ENCODE measurements at places on chromosomes 4 and X. TPM values are rescaled to one million over a fixed set of nuclear protein-coding genes. Genes with fewer than 3 reads are reported as not detected.

NDP gene
- total RNA-seq, result not detected

TREX2 gene
- total RNA-seq, result 0.70 TPM

SOWAHB gene
- total RNA-seq, result 1.1 TPM

UGT2B11 gene
- not detected for total RNA-seq

SPANXN4 gene
- not detected for total RNA-seq

JAKMIP1 gene
- total RNA-seq, result 10.4 TPM

DIPK2B gene
- not detected for total RNA-seq

NIPAL1 gene
- total RNA-seq, result 3.4 TPM

UBE2D3 gene
- 309 TPM for total RNA-seq

CCKAR gene
- total RNA-seq, result not detected

GRCh38 chr4:119302073-119302832, 19.7 kb downstream of the FABP2 start:
- no peak for DNase-seq
- no peak overlapping the region for H3K27ac ChIP-seq
- H3K4me1 ChIP-seq, result no peaks in the 10 kb centered on the region
- H3K4me3 ChIP-seq, result no peak overlapping the region
- no peaks in the 10 kb centered on the region for H3K27me3 ChIP-seq
- H3K36me3 ChIP-seq, result peaks cover 6% of the 10 kb centered on the region

DNA sequence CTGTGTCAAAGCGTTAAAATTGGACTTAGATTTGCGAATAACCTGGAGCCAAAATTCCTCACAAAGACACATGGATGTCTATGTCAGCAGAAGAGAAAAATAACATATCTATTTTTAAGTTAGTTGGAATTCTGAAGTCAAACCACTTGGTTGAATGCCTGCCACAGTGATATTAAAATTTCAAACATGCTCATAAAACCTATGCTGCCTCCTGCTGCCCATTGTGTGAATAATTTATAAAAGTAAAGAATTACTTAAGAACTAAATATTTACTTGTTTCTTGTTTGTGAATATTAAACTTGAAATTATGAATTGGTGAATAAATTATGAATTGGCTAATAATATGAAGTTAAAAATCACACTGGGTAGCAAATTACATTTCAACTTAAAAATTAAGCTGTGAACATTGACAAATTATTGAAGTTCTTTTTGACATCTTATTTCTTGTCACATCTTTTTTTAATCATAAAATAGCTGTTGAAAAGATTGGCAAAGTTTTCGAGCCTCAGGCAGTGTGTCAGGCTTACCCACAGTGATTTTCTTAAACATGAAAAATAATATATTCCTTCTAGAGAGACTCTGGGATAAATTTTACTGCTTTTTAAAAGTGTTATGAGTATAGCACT, 35.4 kb downstream of the FABP2 start:
- H3K36me3 ChIP-seq, result peaks cover 80% of the 10 kb centered on the region
- no peak overlapping the region for H3K4me3 ChIP-seq
- H3K27ac ChIP-seq, result no peak overlapping the region
- H3K4me1 ChIP-seq, result no peaks in the 10 kb centered on the region
- no peak for DNase-seq
- H3K27me3 ChIP-seq, result no peaks in the 10 kb centered on the region

DNA sequence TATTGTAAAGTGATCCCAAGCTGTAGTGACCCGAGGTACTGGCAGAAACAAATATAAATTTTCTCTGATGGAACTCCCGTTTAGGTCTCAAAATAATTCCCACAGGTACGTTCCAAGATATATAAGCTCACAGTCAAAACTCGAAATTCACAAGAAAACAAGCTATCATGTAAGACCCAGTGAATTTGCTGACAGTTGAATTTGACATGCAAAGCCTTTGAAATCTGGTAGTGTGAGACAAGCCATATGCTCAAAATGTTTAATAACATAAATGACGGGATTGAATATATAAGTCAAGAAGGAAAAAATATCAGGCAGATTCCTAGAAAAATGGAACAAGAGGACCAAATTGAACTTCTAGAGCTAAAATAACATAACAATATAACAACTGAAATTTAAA, 252.8 kb downstream of the TMA16 start:
- no peaks in the 10 kb centered on the region for H3K27me3 ChIP-seq
- no peak overlapping the region for H3K4me3 ChIP-seq
- H3K27ac ChIP-seq, result no peak overlapping the region
- no peaks in the 10 kb centered on the region for H3K36me3 ChIP-seq
- no peaks in the 10 kb centered on the region for H3K4me1 ChIP-seq

DNA sequence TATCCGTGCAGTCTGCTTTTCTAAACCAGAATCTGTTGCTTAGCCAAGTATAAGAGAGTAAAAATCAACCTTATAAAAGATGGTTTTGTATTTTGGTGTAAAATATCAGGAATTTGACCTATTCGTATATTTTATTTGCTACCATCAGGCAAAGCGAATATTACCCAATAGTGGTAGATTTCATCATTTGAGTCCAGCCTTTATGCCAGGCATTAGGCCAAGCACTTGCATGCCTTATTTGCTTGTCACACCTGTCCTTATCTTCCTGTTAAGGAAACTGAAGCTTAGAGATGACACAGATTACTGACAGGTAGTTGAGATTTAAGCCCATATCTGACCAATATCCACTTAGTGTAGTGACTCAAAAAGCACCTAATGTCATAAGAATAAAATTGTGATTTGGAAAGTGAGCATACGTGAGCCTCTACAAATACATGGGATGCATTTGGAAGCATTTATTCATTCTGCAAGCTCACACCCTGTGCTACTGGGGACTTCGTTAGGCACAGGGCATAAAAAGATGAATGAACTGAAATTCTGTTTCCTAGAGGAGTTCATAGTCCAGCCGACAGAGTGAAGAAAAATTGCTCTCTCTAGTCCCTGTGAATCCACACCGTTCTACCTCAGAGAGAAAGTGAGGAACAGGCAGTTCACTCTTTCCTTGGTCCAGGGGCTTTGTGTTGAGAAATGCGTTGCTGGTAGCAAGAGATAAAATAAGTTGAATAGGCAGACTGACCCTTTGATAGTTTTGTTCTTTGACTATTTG, 2.3 kb upstream of the RNF212 start:
- peaks cover 67% of the 10 kb centered on the region for H3K27me3 ChIP-seq
- H3K4me3 ChIP-seq, result no peak overlapping the region

- no peak within 1 kb of the TSS for H3K27ac ChIP-seq
- H3K27me3 ChIP-seq, result peaks cover 15% of the 10 kb centered on the region
- no peak within 1 kb of the TSS for H3K4me3 ChIP-seq
- H3K36me3 ChIP-seq, result no peaks in the 10 kb centered on the region
- H3K4me1 ChIP-seq, result no peaks in the 10 kb centered on the region
Observed at GRCh38 chr4:26490111-26490959, at the start of gene CCKAR. CCKAR (minus strand) TSS chr4:26490484; CDS start chr4:26490267, 217 bp downstream.

DNA sequence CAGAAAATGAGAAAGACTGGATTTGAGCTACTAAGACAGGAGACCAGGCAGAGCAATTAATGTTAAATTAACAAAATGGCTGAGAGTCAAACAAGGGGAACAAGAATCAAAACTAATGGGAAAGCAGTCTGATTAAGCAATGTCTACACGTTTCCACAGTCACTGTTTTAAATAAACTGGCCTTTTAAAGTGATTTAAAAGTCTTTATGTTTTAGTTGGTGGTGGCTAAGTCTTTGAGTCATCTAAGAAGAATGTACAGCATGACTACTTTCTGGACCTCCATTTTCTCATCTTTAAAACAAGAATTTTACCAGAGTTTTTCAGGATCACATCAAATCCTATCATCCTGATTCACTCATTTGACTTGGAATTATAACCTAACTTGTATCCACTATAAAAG, 233.8 kb downstream of the ENOX2 start:
- no peak overlapping the region for H3K27ac ChIP-seq
- DNase-seq, result no peak
- H3K4me3 ChIP-seq, result no peak overlapping the region
- H3K4me1 ChIP-seq, result no peaks in the 10 kb centered on the region

GRCh38 chr4:76745240-76745639, 152.7 kb downstream of the SOWAHB start:
- H3K27ac ChIP-seq, result no peak overlapping the region
- no peak overlapping the region for H3K4me3 ChIP-seq
- peaks cover 21% of the 10 kb centered on the region for H3K36me3 ChIP-seq
- no peak for DNase-seq
- no peaks in the 10 kb centered on the region for H3K27me3 ChIP-seq

- no peaks in the 10 kb centered on the region for H3K27me3 ChIP-seq
- no peaks in the 10 kb centered on the region for H3K4me1 ChIP-seq
- H3K36me3 ChIP-seq, result no peaks in the 10 kb centered on the region
- no peak overlapping the region for H3K27ac ChIP-seq
- DNase-seq, result no peak
- H3K4me3 ChIP-seq, result no peak overlapping the region
Observed at GRCh38 chrX:100642290-100642689, 1.7 kb upstream of the SRPX2 start.

GRCh38 chr4:8542776-8543525, 37.2 kb upstream of the GPR78 start:
- H3K27me3 ChIP-seq, result no peaks in the 10 kb centered on the region
- H3K4me1 ChIP-seq, result peaks cover 4% of the 10 kb centered on the region
- no peaks in the 10 kb centered on the region for H3K36me3 ChIP-seq
- H3K4me3 ChIP-seq, result no peak overlapping the region

DNA sequence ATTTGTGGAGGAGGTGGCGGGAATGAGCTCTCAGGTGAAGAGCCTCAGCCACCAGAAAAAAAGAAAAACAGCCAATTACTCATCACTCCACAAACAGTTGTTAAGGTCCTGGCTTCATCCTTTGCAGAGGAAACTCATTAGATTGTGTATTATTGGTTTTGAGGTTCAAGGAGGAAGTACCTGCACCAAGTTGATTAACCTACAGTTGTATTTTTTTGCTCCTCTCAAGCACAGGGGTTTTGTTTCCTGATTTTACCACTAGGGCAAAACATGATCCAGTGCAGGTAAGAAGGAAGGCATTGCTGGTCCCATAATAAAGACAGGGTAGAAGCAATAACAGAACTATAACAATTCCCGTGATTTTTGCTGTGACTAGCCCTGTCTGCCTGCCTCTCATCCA, 84.0 kb upstream of the QRFPR start:
- no peak for DNase-seq
- no peak overlapping the region for H3K4me3 ChIP-seq
- no peaks in the 10 kb centered on the region for H3K27me3 ChIP-seq
- H3K36me3 ChIP-seq, result no peaks in the 10 kb centered on the region
- H3K4me1 ChIP-seq, result peaks cover 12% of the 10 kb centered on the region

- H3K27me3 ChIP-seq, result peaks cover 1% of the 10 kb centered on the region
- H3K36me3 ChIP-seq, result no peaks in the 10 kb centered on the region
- H3K27ac ChIP-seq, result peak overlapping the region; percentile 49
- no peaks in the 10 kb centered on the region for H3K4me1 ChIP-seq
- H3K4me3 ChIP-seq, result no peak overlapping the region
Observed at GRCh38 chr4:7515390-7515902, 80.7 kb upstream of the PSAPL1 start.

DNA sequence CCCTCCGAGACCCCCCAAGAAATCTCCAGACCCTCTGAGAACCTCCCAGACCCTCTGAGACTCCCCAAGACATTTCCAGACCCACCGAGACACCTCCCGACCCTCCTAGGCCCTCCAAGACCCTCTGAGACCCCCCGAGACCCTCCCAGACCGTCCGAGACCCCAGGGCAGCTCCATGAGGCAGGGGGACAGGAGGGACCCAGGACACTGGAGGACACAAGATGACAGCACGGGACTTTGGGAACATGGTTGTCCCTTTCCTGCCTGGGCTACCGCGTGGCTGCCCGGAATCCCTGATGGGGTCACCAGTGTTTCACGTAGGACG, 10.3 kb downstream of the CTBP1 start:
- no peak overlapping the region for H3K27ac ChIP-seq
- no peaks in the 10 kb centered on the region for H3K27me3 ChIP-seq
- H3K4me3 ChIP-seq, result no peak overlapping the region
- H3K4me1 ChIP-seq, result no peaks in the 10 kb centered on the region
